Thymus (tissue), 14 donors: ENCODE measurements at places on chromosomes 16 and 17. TPM values are rescaled to one million over a fixed set of nuclear protein-coding genes. Genes with fewer than 3 reads are reported as not detected.

GRCh38 chr17:46072998-46073397 lies 73.9 kb downstream of the STH start:
- DNase-seq: no peak
- H3K4me1 ChIP-seq: no peaks in the 10 kb centered on the region
- H3K36me3 ChIP-seq: peaks cover 20% of the 10 kb centered on the region
- no peak overlapping the region for H3K27ac ChIP-seq
- no peaks in the 10 kb centered on the region for H3K27me3 ChIP-seq
- H3K4me3 ChIP-seq: no peak overlapping the region

DNA sequence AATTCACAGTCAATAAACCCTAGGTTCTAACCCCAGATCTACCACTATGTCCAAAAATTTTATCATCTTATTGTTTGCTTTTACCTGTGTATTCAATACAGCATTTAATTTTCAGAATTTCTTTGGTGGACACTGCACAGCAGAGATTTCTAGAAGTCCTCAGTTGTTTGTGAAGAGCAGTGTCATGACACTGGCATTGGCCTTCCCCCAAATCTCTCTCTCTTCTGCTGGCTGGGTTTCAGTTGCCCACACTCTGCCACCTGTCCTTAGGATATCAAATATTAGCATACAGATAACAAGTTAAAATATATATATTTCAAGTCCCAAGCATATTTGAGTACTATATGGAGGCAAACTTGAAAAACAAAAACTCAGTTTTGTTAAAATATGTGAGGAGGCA lies 2.0 kb upstream of the THUMPD1 start:
- no peak overlapping the region for H3K27ac ChIP-seq
- DNase-seq: no peak
- H3K36me3 ChIP-seq: peaks cover 4% of the 10 kb centered on the region
- peaks cover 6% of the 10 kb centered on the region for H3K4me1 ChIP-seq
- no peaks in the 10 kb centered on the region for H3K27me3 ChIP-seq

- no peak overlapping the region for H3K4me3 ChIP-seq
These were observed 2.3 kb upstream of the ITGAE start for GRCh38 chr17:3803308-3803640.

DNA sequence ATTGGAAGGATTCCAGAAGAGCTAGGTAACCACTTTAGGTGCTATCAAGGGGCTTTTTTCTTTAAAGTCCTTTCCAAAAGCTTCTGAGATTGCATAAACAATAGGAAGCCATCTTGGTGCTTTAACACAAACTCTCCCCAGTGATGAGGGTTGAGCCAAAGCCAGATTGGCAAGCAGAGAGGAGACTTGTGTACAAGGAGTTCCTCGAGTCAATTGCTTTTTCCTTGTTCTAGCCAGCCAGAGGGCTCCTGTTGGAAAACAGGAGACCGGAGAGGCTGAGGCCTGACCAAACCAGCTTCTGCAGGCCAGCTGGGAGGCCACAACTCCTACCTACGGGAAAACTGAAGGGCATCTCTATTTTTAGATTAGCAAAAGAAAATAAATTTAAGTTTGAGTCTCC lies 46.5 kb downstream of the MAPT start:
- H3K36me3 ChIP-seq: no peaks in the 10 kb centered on the region
- DNase-seq: no peak
- H3K4me1 ChIP-seq: no peaks in the 10 kb centered on the region
- no peak overlapping the region for H3K27ac ChIP-seq

UTS2R gene
- 0.33 TPM for total RNA-seq

- no peak for DNase-seq
- peak overlapping the region; percentile 8 for H3K4me3 ChIP-seq
- no peaks in the 10 kb centered on the region for H3K36me3 ChIP-seq
- H3K27ac ChIP-seq: peak overlapping the region; percentile 82
These were observed 5.4 kb downstream of the MYO1C start for GRCh38 chr17:1486802-1487695.

DNA sequence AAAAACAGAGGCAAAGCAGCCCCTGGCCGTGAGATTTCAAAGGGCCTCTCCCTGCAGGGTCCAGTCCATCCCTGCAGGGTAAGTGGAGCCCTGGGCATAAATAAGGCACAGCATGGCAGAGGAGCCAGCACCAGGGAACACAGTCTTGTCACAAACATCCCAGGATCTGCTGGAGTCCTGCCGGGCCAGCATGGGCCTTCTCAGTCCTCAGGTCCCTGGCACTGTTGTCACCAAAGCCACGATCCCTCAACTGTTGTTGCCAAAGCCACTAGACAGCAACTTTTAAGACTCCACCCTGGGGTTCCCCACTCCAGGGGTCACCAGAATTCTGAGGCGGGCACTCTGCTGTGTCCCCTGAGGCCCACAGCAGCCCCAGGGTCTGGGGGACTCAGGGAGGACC lies 47.8 kb upstream of the BAHCC1 start:
- H3K4me3 ChIP-seq: no peak overlapping the region
- H3K27me3 ChIP-seq: peaks cover 75% of the 10 kb centered on the region
- no peaks in the 10 kb centered on the region for H3K36me3 ChIP-seq
- DNase-seq: no peak

GRCh38 chr17:881778-882177 lies 97.8 kb downstream of the NXN start:
- no peaks in the 10 kb centered on the region for H3K27me3 ChIP-seq
- H3K36me3 ChIP-seq: no peaks in the 10 kb centered on the region
- DNase-seq: no peak

DNA sequence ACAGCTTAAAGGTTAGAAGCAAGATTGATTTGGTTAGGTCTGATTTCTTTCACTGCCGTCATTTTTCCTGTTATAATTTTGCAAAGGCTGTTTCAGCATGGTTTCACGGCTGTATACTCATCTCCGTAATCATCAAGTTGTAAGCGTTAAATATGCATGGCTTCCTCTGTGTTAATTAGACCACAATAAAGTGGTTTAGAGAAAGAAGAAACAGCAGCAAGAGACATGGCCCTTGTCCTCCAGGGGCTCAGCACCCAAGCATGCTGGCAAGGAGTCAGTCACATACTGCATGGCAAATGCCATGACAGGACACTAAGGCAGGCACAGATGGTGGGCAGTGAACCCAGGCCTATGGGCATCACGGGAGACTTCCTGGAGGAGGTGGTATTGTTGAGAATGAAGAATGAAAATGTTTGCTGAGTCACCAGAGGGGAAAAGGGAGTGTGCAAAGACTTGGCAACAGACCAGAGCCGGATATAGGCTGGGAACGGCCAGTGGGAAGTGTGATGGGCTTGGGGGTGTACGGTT lies 61.4 kb upstream of the PLCG2 start:
- no peak for DNase-seq
- H3K27ac ChIP-seq: no peak overlapping the region
- H3K36me3 ChIP-seq: no peaks in the 10 kb centered on the region
- peaks cover 32% of the 10 kb centered on the region for H3K4me1 ChIP-seq
- H3K27me3 ChIP-seq: no peaks in the 10 kb centered on the region

- DNase-seq: no peak
- H3K4me1 ChIP-seq: no peaks in the 10 kb centered on the region
- no peak overlapping the region for H3K27ac ChIP-seq
- H3K27me3 ChIP-seq: peaks cover 4% of the 10 kb centered on the region
- H3K4me3 ChIP-seq: no peak overlapping the region
These were observed 22.2 kb upstream of the ALOX15 start for GRCh38 chr17:4663711-4664110.

CCL17 gene
- total RNA-seq: 32.6 TPM

- no peaks in the 10 kb centered on the region for H3K36me3 ChIP-seq
- H3K27me3 ChIP-seq: no peaks in the 10 kb centered on the region
- H3K4me1 ChIP-seq: no peaks in the 10 kb centered on the region
- no peak for DNase-seq
These were observed 762 bp downstream of the CDK12 start for GRCh38 chr17:39461926-39462569.

DNA sequence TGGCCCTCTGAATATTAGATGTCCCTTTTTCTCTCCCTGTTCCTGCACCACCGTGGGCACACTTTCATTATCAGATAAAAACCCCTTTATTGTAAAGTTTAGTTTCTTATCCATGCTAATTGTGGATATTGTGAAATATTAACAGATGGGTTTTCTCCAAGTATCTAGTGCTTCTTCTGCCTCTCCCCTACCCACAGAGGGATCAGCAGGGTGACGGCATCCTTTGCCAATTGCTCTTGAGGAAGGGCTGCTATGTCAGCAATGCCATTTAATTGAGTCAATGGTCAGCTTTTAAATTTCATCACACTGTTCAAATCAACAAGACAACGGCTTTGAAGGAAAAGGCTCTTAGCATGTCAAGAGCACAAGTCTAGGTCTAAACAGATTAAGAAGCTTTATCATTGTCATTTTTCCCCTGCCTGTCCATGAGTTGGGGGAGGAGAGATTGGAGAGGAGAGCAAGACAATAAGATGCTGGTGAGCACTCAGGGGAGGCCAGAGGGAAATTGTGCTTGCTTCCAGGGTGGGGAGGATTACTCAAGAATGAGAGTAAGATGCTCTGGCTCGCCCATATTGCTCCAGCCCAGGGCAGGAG lies 443.0 kb upstream of the CCL2 start:
- DNase-seq: no peak
- no peaks in the 10 kb centered on the region for H3K4me1 ChIP-seq
- no peaks in the 10 kb centered on the region for H3K27me3 ChIP-seq
- no peak overlapping the region for H3K4me3 ChIP-seq
- no peaks in the 10 kb centered on the region for H3K36me3 ChIP-seq
- H3K27ac ChIP-seq: no peak overlapping the region

GRCh38 chr16:66097751-66098150 lies 268.7 kb upstream of the CDH5 start:
- no peak for DNase-seq
- H3K4me1 ChIP-seq: no peaks in the 10 kb centered on the region
- H3K36me3 ChIP-seq: no peaks in the 10 kb centered on the region
- no peaks in the 10 kb centered on the region for H3K27me3 ChIP-seq
